Mesenteric fat pad (tissue), 1 donor: ENCODE measurements at places on chromosomes 1 and 21.
A peak's percentile ranks its signal among the peaks of the same experiment; 100 is the strongest.

DNA sequence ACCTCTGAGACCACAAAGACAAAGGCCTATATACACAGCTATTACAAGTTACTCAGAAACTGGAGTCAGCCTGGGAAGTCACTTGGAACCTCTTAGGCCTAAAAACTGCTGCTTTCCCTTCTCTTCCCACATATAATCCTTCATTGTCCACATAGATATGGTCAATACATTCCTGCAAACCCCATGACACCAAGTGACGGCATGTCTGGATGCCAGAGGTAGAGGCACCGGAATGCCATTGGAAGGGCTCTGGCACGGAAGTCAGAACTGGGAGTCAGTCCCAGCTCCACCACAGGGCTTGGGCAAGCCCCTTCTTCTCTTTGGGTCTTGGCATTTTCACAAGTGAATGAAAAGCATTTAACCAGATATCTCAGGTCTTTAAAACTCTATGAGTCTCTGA, 204.7 kb downstream of the MATN1 start:
- DNase-seq = no peak

- no peak for DNase-seq
Observed at GRCh38 chr1:206497363-206497762, 10.0 kb upstream of the RASSF5 start.

DNA sequence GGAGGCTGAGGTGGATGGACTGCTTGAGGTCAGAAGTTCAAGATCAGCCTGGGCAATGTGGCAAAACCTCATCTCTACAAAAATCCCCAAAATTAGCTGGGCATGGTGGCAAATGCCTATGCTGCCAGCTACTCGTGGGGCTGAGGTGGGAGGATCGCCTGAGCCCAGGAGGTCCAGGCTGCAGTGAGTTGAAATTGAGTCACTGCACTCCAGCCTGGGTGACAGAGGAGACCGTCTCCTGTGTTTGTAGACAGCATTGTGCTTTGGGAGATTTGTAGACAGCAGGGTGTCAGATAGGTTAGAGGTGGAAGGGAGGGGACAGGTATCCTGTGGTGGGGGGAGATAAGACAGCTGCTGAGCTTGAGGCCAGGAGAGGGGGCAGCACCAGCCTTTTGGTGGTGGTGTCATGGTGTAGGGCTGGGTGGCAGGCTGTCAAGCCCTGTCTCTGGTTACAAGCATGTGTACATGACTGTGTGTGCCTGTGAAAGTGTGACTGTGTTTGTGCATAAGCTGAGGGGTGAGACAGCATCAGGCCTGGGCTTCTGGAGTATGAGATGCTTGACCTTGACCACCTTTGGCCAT, 15.2 kb downstream of the PPFIA4 start:
- DNase-seq = peak; percentile 49

GRCh38 chr1:235643837-235644692, 5.5 kb downstream of the GNG4 start:
- DNase-seq = peak; percentile 65

GRCh38 chr1:119865627-119866026, 30.7 kb downstream of the ADAM30 start:
- DNase-seq = no peak

GRCh38 chr1:3614755-3615742, 3.7 kb upstream of the MEGF6 start:
- no peak for DNase-seq

DNA sequence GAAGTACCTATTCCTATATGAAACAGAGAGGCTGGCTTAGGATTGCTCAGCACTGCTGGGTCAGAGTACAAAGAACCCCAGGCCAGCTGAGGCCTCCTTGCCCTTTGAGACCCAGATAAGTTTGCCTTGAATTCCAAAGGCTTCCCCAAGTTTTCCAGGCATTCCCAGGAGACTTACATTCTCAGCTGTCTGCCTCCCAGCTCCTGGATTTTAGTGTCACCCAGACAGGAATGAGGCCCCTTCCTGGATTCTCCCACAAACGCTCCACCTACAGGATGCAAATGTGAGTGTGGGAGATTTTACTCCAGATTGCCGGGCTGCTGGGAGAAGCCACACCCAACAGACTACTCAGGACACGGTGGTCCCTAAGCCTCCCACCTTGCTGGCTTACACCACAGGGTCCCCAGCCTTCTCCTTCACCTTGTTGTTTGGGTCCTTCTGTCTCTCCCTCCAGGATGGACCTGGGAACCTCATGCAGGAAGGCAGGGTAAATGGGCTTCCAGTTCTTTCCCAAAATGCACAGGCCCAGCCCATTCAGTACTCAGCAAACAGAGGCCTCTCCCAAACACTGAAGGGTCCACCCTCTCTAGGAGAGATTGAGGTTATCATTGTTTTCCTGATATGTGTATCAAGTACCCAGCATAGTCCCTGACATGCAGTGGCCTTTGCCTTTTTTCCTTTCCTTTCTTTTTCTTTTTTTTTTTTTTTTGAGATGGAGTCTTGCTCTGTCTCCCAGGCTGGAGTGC, 10.6 kb downstream of the RHBG start:
- DNase-seq = no peak

DNA sequence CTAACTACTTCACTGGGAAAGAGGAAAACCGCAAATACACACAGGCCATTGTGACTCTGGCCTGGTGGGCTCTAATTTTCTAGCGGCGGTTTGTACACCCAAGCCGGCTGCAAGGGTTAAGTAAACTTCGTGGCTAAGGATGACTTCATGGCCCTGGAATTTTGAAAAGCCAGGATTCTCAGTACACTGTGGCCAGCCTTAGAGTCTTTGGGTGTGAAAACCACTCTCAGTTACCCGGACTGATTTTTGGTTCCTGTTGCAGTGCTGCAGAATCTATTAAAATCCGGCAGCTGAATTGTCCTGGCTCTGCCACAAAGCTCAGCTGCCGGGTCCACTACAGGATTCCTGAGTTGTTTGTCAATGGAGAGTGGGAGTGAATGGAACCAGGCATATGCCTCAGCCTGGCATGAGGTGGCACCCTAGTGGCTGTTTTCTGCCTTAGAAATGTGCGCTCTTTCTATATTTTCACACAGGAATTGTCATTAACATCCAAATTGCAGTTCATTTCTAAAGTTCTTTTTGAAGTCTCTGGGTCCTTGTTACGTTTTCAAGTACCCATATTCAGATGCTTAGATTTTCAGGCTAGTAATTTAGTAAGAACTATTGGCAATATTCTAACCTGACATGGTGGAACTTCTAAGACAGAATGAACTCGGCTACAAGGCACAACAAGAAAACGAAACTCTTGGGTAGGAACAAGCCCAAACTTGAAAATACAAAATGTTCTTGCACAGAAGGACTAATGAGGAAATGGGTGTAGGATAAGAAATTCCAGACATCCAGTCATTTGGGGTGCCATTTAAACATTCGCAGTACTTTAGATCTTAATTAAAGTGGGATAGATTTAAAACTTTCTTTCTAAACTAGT, 255.9 kb downstream of the NFIA start:
- no peak for DNase-seq

DNA sequence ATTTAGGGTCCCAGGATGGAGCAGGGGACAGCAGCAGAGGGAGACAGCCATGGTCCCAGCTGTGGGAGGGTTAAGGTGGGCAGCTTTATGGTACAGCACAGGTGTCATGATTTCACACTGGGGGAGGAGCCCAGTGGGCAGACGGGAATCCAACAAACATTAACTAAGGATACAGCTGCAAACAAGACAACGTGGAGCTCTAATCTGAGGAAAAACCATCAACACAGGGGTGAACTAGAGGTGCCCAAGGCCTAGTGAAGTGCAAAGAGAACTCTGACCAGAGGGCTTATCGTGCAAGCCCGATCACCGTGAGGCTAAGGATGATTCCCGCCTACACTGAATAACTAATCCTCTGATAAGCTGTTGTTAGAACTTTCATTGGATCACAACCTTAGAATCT, 18.7 kb downstream of the ECE1 start:
- no peak for DNase-seq

GRCh38 chr1:106961646-106962045, 94.8 kb upstream of the PRMT6 start:
- DNase-seq = no peak

DNA sequence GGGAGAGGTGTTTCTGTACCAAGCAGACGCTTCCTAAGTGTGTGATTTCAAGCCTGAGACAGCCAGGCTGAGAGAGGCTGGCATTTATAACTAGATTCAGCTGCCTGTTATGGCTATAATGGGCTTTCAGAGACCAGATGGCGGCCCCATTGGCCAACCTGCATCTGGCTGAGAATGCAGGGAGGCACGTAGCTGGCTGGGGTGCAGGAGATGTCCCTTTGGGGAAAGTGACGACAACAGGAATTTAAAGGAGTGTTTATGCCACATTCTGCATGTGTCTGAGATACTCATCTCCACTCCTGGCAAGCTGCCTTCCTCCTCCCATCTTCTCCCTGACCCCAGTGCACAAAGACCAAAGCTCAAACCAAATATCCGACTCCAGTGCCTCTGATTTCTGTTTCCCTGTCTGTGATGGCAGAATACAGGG, 21.3 kb upstream of the CCDC190 start:
- no peak for DNase-seq

DNA sequence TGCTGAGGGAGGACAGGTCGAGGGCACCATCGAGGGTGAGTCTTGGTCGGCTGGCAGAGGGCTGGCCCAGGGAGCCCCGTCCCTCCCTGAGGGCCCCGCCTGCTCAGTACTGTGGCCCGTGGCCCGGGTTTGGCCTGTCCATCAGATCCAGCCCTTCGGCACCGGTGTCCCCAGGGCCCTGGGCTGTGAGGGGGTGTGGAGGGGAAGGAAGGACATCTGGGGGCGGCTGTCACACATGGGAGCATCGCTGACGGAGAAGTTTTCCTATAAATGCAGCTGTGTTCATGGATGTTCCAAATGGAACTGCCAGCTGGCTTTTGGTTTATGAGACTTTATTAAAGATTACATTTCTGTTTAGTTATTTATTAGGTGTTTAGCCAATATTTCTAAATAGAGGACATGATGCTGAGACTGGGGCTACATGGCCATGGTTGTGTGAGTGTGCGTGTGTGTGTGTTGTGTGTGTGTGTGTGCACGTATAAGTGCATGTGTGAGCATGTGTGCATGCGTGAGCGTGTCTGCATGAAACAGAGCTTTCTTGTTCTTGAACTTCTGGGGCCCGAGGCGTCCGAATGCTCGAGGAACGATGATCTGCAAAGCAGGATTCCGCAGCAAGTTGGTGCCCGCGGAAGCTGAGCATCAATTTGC, 54.3 kb downstream of the SLX9 start:
- no peak for DNase-seq

- DNase-seq = no peak
Observed at GRCh38 chr21:15293240-15293639, 228.4 kb upstream of the NRIP1 start.

DNA sequence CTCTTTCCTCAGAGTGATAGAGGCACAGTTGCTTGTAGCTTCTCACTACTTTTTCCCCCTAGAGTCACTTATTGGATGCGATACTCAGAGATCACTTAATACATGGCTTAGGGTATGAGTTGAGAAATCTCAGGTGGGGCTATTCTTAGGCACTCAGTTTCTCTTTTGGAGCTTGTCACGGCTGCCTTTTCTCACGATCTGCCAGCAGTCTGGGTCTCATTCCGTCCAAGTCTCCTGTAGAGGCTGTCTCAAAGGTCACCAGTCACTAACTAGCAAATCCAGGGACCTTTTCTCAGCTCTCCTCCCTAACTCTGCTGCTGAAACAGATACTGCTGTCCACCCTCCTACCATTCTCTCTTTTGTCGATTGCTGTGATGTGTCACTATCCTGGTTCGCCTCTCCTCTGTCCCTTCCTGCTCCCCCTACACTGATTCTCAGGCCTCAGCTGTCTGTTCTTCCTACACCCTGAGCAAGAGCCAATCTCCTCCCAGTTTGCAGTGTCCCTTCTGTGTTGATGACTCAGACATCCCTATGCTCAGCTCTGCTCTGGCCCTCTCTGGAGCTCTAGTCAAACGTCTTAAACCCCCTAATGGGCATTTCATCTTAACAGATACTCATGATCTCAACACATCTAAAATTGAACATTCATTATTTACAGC, 12.4 kb downstream of the ATP1A2 start:
- DNase-seq = no peak

GRCh38 chr1:36365381-36365780, 20.3 kb downstream of the STK40 start:
- DNase-seq = no peak

DNA sequence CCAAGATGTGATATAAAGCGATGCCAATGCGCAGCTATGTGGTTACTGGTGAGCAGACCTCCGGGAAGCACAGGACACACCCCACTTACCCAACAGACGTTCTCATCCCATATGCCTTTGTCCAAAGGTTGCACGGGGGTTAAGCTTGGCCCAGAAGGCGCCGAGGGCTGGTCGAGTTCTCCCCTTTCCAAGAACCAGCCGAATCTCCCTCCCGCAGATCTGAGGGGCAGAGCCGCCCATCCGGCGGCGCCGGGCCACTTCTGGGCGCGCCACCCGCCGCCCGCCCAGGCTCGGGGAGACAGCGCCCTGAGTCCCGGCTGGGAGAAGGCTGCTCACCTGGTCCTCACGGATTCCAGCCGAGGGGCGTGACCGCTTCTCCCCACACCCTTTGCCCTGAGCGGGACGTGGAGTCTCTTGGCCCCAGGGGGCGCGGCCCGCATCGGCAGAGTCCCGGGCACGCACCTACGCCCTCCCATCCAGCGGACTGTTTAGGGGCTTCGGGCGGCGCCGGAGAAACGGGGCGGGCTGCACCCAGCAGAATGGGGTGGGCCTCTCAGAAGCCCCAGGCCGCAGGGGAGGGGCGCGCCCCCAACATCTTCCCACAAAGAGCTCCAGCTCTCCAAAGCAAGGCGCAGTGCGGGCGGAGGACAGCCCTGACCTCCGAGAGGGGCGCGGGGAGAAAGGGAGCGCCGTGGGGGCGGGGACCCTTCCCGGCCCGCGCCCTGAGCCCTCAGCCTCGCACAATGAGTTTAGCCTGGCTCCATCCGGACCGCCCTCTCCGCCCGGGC, 615 bp downstream of the GPR161 start:
- no peak for DNase-seq

GRCh38 chr21:44932408-44933181, 7.2 kb upstream of the SLX9 start:
- DNase-seq = no peak

DNA sequence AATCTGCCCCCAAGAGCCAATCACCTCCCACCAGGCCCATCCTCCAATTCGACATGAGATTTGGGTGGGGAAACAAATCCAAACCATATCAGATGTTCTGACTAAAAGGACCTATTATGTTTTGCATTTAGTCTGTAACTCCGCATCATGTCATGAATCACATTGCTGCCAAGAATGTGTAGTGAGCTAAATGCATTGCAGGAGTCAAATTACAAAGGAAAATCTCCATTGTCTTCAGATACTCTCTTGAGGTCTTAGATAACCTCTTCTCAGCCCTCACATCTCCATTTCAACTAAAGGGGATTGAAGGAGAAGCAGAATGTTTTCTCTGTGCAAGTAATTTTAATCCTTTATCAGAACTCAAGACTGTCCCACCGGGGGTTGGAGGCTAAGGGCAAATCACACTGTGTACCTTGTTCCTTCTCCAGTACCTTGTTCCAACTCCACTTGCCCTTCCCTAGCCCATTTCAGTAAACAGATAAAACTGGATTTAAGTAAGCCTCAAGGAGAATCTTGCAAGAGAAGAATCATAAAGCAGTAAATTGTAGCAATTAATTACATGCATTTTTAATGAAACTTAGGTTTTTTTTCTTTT, 34.1 kb downstream of the EXTL2 start:
- no peak for DNase-seq

- DNase-seq = no peak
Observed at GRCh38 chr21:25862112-25862511, 127.3 kb downstream of the GABPA start.

- DNase-seq = no peak
Observed at GRCh38 chr1:191876631-191877030, 281.6 kb upstream of the RGS18 start.

GRCh38 chr1:197027359-197027758, 39.7 kb downstream of the F13B start:
- no peak for DNase-seq
